ENCODE measurements at places on chromosomes 16 and 17.

- H3K27ac ChIP-seq: no peak overlapping the region
- H3K36me3 ChIP-seq: no peaks in the 10 kb centered on the region
- DNase-seq: no peak
Measured at GRCh38 chr16:5551909-5552308, 454.3 kb upstream of the EEF2KMT start.

- no peak overlapping the region for H3K4me3 ChIP-seq
- peaks cover 65% of the 10 kb centered on the region for H3K36me3 ChIP-seq
- no peak for DNase-seq
- H3K4me1 ChIP-seq: peaks cover 1% of the 10 kb centered on the region
Measured at GRCh38 chr17:45087504-45087975, 26.4 kb downstream of the NMT1 start.

GRCh38 chr16:21021316-21021715 is 120.7 kb downstream of the LYRM1 start:
- H3K4me3 ChIP-seq: no peak overlapping the region
- H3K27ac ChIP-seq: no peak overlapping the region
- no peaks in the 10 kb centered on the region for H3K36me3 ChIP-seq
- no peak for DNase-seq
- H3K4me1 ChIP-seq: peaks cover 10% of the 10 kb centered on the region

GRCh38 chr17:7885367-7886226 is 3.0 kb upstream of the CHD3 start:
- peaks cover 23% of the 10 kb centered on the region for H3K36me3 ChIP-seq
- peaks cover 8% of the 10 kb centered on the region for H3K4me1 ChIP-seq
- peak overlapping the region; percentile 59 for H3K4me3 ChIP-seq
- H3K27me3 ChIP-seq: no peaks in the 10 kb centered on the region

DNA sequence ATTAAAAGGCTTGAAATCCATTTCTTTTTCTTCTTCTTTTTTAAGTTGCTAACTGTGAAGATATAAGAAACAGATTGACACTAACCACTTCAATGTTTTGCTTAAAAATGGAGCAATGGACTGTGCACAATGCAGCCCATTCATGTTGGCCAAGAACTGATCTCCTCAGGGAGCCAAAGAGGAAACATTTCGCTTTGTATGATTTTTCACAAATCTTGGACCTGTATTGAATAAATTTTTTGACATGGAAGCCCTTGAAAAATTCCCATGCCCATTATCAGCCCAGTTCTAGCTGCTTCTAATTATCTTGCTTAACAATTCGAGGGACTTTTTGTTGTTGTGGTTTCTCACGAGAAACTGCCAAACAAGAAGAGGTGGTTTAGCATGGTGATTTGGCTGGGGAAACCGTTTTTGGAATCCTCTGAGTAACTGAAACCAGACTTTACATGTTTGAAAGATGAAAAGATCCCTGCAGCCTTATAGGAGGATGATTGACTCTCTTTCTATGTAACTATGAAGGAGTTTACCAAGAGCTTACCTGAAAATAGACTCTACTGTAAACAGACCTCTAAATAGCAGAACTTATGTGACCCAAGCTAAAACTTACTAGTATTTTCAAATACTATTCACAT is 1389.4 kb upstream of the GOT2 start:
- H3K4me3 ChIP-seq: no peak overlapping the region
- H3K4me1 ChIP-seq: no peaks in the 10 kb centered on the region
- no peaks in the 10 kb centered on the region for H3K36me3 ChIP-seq
- DNase-seq: no peak
- H3K27me3 ChIP-seq: no peaks in the 10 kb centered on the region
- no peak overlapping the region for H3K27ac ChIP-seq

DNA sequence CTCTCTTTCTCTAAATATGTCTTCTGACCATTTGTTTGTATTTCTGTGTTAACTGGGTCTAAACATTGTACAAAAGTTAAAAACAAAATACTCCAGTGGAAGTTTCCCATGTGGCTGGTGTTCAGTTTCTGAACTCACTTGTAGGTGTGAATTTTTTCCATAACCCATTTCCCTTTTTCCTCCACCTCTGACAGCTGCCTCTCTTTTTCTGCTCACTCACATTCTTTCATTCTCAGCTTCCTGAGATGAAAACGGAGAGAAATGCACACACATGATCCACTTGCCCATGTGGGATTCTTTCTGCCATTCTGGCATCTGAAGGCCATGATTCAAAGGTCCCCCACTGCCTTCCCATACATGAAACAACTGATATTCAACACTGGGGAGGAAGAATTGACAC is 41.1 kb upstream of the ACSM2B start:
- DNase-seq: no peak
- H3K27ac ChIP-seq: no peak overlapping the region
- H3K4me3 ChIP-seq: no peak overlapping the region
- no peaks in the 10 kb centered on the region for H3K36me3 ChIP-seq

DNA sequence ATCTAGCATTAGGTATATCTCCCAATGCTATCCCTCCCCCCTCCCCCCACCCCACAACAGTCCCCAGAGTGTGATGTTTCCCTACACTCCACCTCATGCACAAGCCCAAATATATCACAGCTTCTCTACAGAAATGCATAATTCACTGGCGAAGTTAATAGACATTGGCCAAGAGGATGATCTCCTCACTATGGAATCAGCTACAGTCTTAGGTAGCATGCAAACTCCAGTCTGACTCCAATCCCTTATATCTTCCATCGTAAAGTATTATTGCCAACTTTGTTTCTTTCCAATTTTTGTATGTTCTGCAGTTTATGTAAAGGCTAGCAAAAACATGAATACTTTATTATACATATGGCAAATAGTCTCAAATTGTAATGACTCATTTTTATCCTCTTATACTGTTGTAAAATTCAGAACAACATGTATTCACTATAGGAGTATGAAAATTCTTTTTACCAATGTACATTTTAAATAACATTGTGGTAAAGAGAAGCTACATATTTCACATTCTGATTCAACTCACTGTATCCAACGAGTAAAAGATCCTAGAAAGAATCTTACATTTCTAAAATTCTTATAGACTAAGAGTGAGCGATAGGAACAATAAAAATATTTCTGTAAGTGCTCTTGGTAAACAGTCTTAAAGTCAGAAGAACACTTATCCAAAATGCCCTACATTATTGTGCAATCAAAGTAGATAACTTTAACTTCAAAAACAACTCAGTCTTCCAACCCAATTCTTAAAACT is 871 bp downstream of the ABCA8 start:
- DNase-seq: no peak
- no peaks in the 10 kb centered on the region for H3K4me1 ChIP-seq
- no peaks in the 10 kb centered on the region for H3K36me3 ChIP-seq
- no peak overlapping the region for H3K4me3 ChIP-seq
- H3K27ac ChIP-seq: no peak overlapping the region

DNA sequence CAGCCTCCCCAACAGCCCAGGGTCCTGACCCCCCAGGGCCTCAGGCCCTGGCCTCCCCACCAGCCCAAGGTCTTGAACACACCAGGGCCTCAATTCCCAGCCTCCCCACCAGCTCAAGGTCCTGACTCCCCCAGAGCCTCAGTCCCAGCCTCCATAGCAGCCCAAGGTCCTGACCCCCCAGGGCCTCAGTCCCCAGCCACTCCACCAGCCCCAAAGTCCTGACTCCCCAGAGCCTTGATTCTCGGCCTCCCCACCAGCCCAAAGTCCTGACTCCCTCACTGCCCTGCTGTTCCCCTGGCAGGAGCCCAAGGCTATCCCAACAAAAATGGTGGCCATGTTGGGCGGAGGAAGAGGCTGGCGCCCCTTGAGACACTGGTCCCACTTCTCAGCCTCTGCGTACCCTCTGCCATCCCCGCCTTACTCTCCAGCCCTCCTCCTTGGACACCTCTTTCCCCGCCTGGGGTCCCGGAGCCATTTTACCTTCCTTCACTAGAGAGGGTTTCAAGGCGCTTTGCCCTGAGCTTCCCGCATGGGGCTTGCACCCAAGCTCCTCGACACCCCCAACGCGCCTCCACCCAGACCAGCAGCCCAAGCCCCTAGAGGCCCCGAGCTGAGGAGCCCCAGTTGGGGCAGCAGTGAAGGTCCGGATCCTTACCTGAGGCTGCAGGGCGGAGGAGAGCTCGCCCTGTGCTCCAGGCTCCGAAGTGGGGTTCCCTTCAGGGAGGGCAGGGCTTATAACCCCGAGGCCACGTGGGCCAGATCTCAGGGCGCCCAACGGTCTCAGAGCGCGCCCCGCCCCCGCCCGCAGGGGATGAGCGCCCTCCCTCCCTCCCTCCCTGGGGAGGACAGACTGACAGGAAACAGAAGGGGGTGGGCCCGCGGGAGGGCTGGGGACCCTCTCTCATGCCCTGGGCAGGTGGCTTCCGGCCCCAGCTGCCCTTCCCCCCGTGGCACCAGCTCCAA is 3.5 kb upstream of the TSPOAP1 start:
- peaks cover 46% of the 10 kb centered on the region for H3K36me3 ChIP-seq
- DNase-seq: peak; percentile 91
- no peaks in the 10 kb centered on the region for H3K27me3 ChIP-seq
- peak overlapping the region; percentile 99 for H3K4me3 ChIP-seq
- peak overlapping the region; percentile 99 for H3K27ac ChIP-seq

DNA sequence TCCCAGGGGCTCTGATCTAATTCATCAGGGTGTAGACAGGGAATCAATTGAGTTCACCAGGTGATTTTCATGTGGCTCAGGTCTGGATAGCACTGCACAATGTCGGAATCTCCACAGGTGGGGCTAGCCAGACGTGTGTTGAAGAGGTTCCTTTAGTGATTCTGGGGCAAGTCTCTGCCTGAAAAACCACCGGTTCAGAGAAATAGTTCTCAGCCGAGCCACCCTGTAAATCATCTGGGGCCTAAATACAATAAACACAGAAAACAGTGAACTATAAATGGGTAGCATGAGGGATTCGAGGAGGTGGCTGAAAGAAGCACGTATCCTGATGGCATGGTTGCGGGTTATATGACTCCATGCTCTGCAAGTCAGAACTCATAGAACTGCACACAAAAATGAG is 21.3 kb downstream of the ASPA start:
- no peaks in the 10 kb centered on the region for H3K36me3 ChIP-seq
- no peak overlapping the region for H3K27ac ChIP-seq
- no peaks in the 10 kb centered on the region for H3K4me1 ChIP-seq
- H3K4me3 ChIP-seq: no peak overlapping the region

DNA sequence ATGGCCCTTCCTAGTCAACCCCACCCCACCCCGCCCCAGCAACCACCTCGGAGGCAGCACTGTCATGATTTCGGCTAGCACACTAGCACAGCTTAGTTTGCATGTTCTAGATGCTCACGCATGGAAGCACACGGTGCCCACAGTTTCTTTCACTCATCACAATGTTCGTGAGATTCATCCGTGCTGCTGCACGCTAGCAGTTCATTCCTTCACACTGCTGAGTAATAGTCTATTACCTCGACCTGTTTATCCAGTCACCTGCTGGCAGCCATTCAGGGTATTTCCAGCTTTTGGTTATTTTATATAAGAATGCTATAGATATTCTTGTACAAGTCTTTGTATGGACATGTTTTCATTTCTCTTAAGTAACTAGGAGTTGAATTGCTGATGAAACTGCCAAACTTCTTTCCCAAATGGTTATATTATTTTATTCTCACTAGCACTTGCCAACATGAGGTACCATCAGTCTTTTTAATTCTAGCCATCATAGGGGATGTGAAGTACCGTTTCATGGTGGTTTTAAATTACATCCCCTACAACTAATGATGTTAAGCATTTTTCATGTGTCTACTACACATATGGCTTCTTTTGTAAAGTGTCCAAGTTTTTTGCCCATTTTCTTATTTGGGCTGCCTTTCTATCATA is 75.7 kb downstream of the CYTH1 start:
- no peak overlapping the region for H3K27ac ChIP-seq
- H3K4me3 ChIP-seq: no peak overlapping the region
- H3K36me3 ChIP-seq: peaks cover 52% of the 10 kb centered on the region
- no peaks in the 10 kb centered on the region for H3K27me3 ChIP-seq
- no peak for DNase-seq

DNA sequence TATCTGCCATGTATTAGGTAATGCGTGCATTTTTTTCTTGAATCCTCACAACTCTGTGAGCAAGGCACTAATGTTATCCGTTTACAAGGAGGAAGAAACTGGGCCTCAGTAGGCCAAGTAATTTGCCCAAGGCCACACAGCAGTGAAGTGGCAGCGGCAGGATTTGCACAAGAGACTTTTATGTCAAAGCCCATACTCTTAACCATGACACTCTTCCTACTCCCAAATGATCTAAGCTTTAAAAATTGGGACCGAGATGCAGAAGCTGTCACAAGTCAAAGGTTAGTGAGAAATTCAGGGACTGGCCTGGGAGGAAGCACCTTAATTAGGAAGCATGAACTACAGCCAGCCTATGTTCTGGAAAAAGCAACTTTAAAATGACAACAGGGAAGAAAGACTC is 10.7 kb downstream of the MAP3K14 start:
- no peak for DNase-seq
- H3K27ac ChIP-seq: peak overlapping the region; percentile 77
- peak overlapping the region; percentile 26 for H3K4me3 ChIP-seq

GRCh38 chr17:7509937-7510336 is 25.8 kb downstream of the POLR2A start:
- no peaks in the 10 kb centered on the region for H3K27me3 ChIP-seq
- peaks cover 90% of the 10 kb centered on the region for H3K36me3 ChIP-seq
- no peak overlapping the region for H3K4me3 ChIP-seq
- H3K27ac ChIP-seq: no peak overlapping the region
- H3K4me1 ChIP-seq: peaks cover 5% of the 10 kb centered on the region

DNA sequence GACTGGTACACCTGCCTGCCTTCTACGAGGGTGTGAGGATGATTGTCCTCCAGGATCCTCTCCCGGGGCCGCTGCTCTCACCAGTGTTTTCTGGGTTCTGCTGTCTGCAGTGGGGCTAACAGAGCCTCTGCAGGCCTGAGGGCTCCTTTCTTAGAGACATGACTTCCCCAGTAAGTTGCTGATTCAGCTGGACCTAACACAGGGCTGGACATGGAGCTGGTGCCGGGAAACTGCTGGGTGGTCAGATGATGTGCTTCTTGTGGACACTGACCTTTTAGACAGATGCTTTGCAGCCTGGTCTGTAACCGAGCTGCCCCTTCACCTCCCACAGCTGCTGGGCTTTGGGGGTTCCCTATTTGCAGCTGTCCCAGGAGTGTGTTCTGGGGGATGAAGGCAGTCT is 71.5 kb downstream of the FOXL1 start:
- no peak overlapping the region for H3K4me3 ChIP-seq
- H3K4me1 ChIP-seq: no peaks in the 10 kb centered on the region
- no peaks in the 10 kb centered on the region for H3K27me3 ChIP-seq
- no peak for DNase-seq

GRCh38 chr17:50258647-50259476 is 15.4 kb upstream of the TMEM92 start:
- H3K27ac ChIP-seq: no peak overlapping the region
- DNase-seq: no peak
- no peak overlapping the region for H3K4me3 ChIP-seq
- H3K36me3 ChIP-seq: no peaks in the 10 kb centered on the region
- H3K4me1 ChIP-seq: no peaks in the 10 kb centered on the region

- peaks cover 44% of the 10 kb centered on the region for H3K4me1 ChIP-seq
- H3K27ac ChIP-seq: peak overlapping the region; percentile 77
- H3K4me3 ChIP-seq: peak overlapping the region; percentile 11
Measured at GRCh38 chr16:29028457-29029167, 43.8 kb downstream of the LAT start.

DNA sequence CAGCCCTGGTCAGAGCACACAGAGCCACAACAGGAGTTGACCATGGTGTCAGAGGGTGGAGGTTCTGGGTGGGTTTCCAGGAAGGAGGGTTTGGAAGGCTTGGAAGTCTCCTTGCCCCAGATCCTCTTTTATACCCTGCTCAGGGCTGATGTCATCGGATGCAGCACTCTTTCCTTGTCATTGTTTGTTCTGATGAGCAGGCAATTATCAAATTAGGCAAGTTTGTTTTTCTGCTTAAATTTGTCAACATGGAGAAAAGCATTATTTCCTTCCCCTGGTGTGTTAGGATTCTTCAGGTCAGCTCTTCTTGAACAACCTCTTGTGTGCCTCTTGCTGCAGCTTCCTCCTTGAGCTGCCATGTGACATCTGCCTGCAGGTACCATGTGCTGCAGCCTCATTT is at the start of gene KRTAP4-4:
Gene KRTAP4-4 (minus strand): TSS at position 101 of the 400 bp plus-strand sequence. CDS start 57 bp downstream, at position 44.
- peaks cover 13% of the 10 kb centered on the region for H3K27me3 ChIP-seq
- H3K4me3 ChIP-seq: no peak within 1 kb of the TSS
- no peaks in the 10 kb centered on the region for H3K36me3 ChIP-seq
- no peaks in the 10 kb centered on the region for H3K4me1 ChIP-seq
